ENCODE measurements at places on chromosomes 4 and X.

GRCh38 chr4:2300431-2301224, 38.7 kb upstream of the MXD4 start:
- DNase-seq = no peak

GRCh38 chrX:526295-527224, 104.0 kb upstream of the SHOX start:
- DNase-seq = no peak

GRCh38 chrX:139508099-139508498, 22.4 kb upstream of the F9 start:
- DNase-seq = no peak

GRCh38 chr4:123503698-123504363, 107.2 kb downstream of the SPRY1 start:
- peak; percentile 24 for DNase-seq

- DNase-seq = no peak
Observed at GRCh38 chr4:7780751-7781348, 158.8 kb downstream of the AFAP1 start.

GRCh38 chrX:10676235-10676957, 56.0 kb upstream of the MID1 start:
- DNase-seq = peak; percentile 7

Data from globus pallidus (tissue), 1 donor.